ENCODE measurements at places on chromosomes 3 and 15.
A peak's percentile ranks its signal among the peaks of the same experiment; 100 is the strongest.

DNA sequence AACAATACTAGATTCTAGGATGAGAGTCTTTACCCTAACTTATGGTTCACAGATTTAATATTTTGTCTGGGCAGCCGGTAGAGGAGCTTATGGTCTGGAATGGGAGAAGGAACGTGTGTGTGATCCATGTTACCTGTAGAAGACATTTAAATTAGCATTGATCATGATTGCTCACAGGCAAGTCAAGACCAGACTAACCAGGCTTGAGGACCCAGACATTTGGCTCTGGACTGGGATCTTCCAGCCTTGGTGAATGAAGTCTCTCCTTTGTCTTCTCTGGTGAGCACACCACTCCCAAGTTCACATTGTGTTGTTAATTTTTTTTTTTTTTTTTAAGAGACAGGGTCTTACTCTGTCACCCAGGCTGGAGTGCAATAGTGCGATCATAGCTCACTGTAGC lies 11.7 kb downstream of the ABHD2 start:
- no peak for DNase-seq

DNA sequence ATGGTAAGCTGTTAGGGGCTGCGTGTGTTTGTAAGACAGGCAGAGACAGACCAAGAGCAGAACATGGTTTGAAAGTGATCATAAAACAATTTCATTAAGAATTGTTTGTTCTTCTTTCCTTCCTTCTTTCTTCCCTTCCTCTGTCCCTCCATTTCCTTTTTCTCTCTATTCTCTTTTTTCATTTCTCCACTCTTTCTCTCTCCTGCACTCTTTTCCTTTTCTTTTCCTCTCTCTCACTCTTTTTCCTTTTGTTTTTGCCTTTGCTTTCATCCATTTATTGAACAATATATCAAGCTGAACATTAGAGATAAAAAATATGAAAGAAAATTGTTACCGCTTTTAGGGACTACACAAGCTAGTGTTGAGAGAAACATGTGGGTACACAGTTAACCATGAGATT lies 62.2 kb upstream of the GOLIM4 start:
- DNase-seq, result no peak

DNA sequence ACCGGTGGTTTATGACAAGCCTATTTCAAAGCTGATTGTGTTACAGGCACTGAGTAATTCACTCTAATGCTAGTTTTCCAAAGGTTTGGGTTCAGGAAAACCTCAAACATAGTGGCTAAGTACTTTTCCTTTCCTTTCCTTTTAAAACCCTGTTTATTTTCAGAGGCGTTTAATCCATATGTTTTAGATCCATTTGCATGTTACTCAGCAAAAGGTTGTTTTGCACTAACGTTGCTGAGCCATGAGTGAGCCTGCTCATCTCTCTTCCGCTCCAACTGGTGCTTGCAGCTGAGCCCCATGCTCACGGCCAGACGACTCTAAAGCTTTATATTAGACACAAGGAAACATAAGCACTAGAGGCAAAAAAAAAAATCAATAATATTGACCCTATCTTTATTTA lies 9.4 kb downstream of the CEMIP start:
- no peak for DNase-seq

DNA sequence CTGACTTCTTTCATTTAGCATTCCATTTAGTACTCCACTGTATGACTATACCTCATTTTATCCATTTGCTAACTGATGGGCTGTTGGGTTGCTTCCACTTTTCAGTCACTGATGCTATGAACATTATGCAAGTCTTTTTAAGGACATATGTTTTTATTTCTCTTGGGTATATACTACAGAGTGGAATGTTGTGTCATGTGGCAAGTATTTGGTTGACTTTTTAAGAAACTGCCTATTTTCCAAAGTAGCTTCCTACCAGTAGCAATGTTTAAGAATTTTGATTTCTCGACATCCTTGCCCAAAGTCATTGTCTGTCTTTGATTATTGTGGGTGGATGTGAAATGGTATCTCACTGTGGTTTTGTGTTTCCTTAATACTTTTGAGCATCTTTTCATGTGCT lies 110.1 kb upstream of the TPM1 start:
- DNase-seq, result peak; percentile 45

- no peak for DNase-seq
Observed at GRCh38 chr3:30970183-30970582, 75.7 kb upstream of the GADL1 start.

DNA sequence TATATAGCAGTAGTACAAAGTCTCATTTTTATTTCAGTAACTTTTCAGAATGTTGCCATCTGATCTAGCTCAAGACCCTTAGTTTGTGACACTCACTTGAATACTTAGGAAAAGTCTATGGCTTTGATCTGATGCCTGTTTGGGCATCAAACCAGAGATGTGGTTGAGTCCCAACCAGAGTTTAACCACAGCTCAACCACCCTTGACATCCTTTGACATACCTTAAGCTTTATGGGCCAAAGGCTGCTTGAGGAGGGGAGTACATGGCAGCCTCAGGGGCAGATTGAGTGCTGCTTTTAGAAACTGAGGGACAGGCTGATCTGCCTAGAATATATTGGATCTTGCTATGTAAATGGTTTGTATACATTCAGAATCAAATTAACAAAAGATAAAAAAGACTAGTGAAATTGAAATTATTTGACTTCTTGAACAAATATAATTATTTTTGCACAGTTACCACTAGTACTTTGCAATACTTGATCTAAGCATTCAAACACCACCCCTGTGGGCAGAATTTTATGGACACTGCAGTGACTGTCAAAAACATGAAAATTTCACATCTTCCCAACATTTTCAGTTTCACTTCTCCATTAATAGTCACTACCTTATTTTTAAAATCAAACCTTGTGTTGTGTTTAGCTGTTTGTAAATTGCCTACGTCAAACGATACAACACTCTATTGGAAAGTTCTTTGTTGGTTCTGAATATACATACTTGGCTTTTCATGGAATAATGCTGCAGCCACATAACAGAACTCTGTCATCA lies 199.8 kb downstream of the UBE2E2 start:
- DNase-seq, result no peak

GRCh38 chr3:152268555-152269055 lies at the start of gene MBNL1:
Gene MBNL1, plus strand, starts transcription at chr3:152268929. Its CDS starts 31,265 bp downstream, at chr3:152300194.
- peak; percentile 47 for DNase-seq

DNA sequence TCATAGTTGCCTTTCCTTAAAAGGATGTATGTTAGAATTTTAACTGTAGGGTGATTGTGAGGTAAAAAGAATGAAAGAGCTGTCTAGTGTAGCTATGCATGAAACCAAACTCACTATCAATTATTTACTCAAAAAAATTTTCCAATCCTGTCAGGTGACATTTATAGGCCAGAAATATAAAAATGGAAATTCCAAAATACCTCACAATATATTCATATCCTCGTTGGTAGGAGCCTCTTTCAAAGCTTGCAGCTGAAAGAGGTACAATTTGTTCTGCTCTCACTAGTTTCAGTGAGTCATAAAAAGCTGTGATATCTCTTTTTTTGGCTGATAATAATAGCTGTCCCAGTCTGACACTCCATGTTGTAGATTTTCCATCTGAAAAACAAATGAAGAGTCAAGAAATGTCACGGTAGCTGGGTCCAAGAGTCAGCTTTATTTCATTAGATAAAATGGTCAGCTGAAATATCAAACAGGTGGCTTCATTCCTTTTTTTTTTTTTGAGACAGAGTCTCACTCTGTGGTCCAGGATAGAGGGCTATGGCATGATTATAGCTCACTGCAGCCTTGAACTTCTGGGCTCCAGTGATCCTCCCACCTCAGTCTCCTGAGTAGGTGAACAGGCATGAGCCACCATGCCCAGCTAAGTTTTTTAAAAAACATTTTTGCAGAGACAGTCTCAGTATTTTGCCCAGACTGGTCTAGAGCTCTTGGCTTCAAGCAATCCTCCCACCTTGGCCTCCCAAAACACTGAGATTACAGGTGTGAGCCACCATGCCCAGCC lies 50.8 kb upstream of the XRN1 start:
- no peak for DNase-seq

DNA sequence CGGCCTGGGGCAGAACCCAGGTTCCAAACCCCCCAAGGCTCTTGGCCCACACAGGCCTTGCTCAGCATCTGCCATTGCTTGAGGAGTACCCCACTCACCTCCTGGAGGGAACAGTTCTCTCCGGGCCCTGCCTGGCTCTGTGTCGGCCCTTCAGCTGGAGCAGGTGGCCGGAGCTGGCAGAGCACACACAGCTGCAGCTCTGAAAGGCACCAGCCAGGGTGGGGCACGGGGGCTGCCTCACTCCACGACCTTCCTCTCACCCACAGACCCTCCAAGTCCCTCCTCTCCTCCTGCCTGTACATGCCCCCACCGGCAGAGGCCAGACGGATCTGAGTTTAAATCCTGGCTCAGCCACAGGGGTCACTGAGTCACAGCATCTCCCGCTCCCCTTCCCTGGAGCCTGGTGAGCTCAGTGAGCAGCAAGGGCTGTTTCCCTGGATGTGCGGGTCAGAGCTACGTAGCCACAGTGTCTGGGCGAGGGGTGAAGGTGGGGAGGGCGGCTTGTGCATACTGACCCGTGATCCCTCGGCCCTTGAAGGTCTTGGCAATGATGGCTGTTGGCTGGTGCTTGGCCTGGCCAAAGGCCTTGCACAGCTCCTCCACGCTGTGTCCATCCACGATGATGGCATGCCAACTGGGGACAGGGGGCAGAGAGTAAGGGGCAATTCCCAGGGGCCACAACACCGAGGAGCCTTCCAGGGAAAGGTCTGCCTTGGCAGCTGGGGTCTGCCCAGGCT lies 23.0 kb downstream of the TKT start:
- no peak for DNase-seq

DNA sequence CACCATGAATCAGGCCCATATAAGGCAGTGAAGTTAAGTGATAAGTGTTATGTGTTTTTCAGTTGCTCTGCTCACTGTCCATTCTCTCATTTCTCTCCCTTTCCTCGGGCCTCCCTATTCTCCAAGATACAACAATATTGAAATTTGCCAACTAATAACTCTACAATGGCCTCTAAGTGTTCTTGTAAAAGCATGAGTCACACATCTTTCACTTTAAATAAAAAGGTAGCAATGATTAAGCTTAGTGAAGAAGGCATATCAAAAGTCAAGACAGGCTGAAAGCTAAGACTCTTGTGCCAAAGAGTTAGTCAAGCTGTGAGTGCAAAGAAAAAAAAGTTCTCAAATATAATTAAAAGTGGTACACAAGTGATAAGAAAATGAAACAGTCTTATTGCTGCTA lies 675.4 kb downstream of the OTOL1 start:
- no peak for DNase-seq
